Activated T-helper 1 cell treated with anti-CD3 and anti-CD28 coated beads, Interleukin-12 subunit alpha, Interleukin-12 subunit beta, Interleukin-2, Interleukin-4 antibody, amounts not matched to agents 30 ng/mL and 10 ng/mL and 1 ng/mL, durations not matched to agents 14 hours and 24 hours and 36 hours (primary cell): ENCODE measurements at places on chromosomes 2 and 18.
A peak's percentile ranks its signal among the peaks of the same experiment; 100 is the strongest.

DNA sequence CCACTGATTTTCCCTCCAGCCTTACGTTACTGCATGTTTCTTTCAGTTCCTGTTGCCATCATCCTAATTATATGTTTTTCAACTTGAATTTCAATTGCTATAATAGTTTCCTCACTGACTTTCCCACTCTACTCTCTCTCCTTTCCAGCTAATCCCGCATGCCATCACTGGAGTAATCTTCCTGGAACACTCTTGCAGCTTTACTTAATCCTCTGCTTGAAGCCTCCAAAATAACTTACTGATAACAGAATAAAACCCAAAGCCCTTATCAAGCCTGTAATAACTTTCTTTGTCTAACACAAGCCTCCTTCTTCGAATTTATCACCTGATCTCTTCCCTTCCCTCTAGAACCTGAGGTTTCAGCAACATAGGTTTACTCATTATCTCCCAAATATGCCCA is 237.3 kb downstream of the LTBP1 start:
- H3K4me1 ChIP-seq = no peaks in the 10 kb centered on the region
- no peaks in the 10 kb centered on the region for H3K27me3 ChIP-seq
- no peak overlapping the region for H3K4me3 ChIP-seq
- no peaks in the 10 kb centered on the region for H3K36me3 ChIP-seq
- no peak for DNase-seq
- H3K27ac ChIP-seq = no peak overlapping the region

GRCh38 chr18:58135183-58135641 is 91.2 kb downstream of the NEDD4L start:
- no peak overlapping the region for H3K4me3 ChIP-seq
- peaks cover 10% of the 10 kb centered on the region for H3K4me1 ChIP-seq
- no peak overlapping the region for H3K27ac ChIP-seq
- no peaks in the 10 kb centered on the region for H3K36me3 ChIP-seq
- no peak for DNase-seq

GRCh38 chr2:218028562-218029348 is 26.0 kb upstream of the TNS1 start:
- no peak overlapping the region for H3K27ac ChIP-seq
- H3K4me1 ChIP-seq = no peaks in the 10 kb centered on the region
- H3K4me3 ChIP-seq = no peak overlapping the region
- no peaks in the 10 kb centered on the region for H3K36me3 ChIP-seq
- DNase-seq = no peak
- peaks cover 2% of the 10 kb centered on the region for H3K27me3 ChIP-seq

DNA sequence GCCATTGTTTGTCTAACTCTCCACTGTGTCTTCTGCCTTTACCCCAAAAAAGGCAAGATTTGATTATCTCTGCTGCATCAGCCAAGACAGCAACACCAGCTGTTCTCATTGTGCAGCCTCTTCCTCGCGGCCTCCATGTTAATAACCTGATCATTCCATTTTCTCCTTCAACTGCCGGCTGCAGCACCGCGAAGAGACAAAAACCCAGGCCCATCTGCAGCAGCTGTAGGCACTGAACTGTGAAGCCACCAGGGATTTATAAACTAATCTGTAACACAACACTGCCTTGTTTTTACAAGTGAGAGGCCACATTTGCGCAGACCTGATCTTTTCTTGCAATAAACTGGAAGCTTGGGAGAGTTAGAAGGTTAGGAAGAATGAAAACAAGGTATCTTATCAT is 147.8 kb downstream of the SATB2 start:
- H3K36me3 ChIP-seq = no peaks in the 10 kb centered on the region
- no peak overlapping the region for H3K27ac ChIP-seq
- H3K4me3 ChIP-seq = no peak overlapping the region

GRCh38 chr2:30226144-30227032 is 4.9 kb upstream of the LBH start:
- peak overlapping the region; percentile 97 for H3K27ac ChIP-seq
- peak overlapping the region; percentile 91 for H3K4me3 ChIP-seq
- no peak for DNase-seq
- H3K27me3 ChIP-seq = peaks cover 7% of the 10 kb centered on the region

DNA sequence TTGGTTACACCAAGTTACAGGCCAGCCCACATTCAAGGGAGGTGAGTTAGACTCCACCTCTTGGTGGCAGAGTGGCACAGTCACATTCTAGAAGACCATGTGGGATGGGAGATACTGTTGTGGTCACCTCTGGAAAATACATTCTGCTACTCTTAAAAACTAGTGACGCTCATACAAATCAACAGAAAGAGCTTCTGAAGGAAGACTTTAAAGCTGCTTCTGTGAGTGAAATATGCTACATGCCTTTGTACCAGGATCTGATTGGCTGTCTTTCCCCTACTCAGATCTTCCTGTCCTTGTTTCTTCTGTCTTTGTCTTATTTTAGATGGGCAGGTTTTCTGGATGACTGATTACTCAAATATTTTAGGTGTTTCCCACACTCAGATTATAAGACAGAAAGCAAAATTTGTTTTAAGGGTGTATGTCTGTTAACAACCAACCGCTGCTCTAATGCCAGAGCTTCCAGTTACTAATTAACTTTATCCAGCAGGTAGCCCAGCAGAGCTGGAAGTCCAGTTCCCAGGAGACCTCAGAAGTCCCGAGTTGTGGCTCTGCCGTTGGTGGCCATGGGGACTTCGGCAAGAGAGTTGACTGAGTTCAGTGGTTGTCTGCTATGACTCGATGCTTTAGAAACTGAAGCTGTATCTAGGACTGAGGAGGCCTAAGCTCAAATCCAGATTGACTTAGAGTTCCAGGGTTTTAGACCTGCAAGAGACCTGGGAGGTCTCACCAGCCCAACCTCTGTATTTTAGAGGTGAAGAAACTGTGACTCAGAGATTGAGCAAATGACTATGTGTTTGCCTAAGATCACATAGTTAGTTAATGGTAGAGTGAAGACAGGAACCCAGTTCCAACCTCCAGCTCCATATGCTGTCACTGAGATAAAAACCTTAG is 7.4 kb downstream of the IL1R2 start:
- H3K36me3 ChIP-seq = no peaks in the 10 kb centered on the region
- H3K4me3 ChIP-seq = no peak overlapping the region
- peak overlapping the region; percentile 76 for H3K27ac ChIP-seq
- peaks cover 4% of the 10 kb centered on the region for H3K27me3 ChIP-seq

- H3K27me3 ChIP-seq = peaks cover 6% of the 10 kb centered on the region
- no peak overlapping the region for H3K4me3 ChIP-seq
- no peak for DNase-seq
- H3K36me3 ChIP-seq = no peaks in the 10 kb centered on the region
- no peak overlapping the region for H3K27ac ChIP-seq
Observed at GRCh38 chr2:25072606-25073005, 30.7 kb downstream of the EFR3B start.

DNA sequence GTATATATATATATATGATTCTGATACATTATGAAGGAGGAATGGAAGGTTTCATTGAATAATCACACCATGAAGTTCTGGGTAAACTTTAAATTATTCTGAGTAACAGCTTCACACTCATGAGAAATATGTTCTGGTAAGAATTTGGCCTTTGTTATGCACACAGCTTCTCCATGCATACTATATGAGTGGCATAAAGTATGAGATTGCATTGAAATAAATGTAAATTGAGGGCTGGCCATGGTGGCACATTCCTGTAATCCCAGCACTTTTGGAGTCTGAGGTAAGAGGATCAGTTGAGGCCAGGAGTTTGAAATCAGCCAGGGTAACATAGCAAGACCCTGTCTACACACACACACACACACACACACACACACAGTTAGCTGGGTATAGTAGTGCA is 50.0 kb upstream of the ARL5A start:
- H3K36me3 ChIP-seq = no peaks in the 10 kb centered on the region
- no peaks in the 10 kb centered on the region for H3K27me3 ChIP-seq
- H3K27ac ChIP-seq = no peak overlapping the region

DNA sequence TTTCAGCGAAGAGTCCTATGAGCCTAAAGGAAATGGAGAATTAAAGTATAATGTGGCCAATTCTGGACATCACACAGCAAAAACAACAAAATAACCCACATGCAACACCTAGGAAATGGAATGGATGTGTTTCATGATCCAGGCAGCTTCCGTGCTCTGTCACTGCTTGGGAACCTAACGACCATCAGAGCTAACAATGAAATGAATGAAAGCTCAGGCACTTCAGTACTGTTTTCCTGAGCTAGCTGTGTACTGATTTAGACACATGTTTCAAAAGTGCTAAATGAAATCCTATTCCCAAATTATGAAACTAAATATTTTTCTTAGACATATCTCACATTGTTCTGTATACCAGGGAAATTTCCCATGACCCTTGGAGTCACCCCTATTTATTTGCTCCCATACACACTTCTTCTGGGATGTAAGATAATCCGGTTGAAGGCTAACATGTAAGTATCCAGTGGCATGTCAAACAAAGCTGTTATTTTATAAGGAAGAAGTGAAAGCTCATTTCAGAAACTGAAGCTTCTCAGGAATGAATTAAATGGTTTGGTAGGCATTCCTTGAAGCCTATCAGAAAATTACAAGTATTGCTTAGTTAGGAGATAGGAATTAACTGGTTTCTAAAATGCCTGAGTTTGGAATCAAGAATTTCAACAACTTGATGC is 108.5 kb upstream of the RND3 start:
- no peak for DNase-seq
- no peaks in the 10 kb centered on the region for H3K4me1 ChIP-seq
- H3K27ac ChIP-seq = no peak overlapping the region
- no peaks in the 10 kb centered on the region for H3K36me3 ChIP-seq
- peaks cover 4% of the 10 kb centered on the region for H3K27me3 ChIP-seq

DNA sequence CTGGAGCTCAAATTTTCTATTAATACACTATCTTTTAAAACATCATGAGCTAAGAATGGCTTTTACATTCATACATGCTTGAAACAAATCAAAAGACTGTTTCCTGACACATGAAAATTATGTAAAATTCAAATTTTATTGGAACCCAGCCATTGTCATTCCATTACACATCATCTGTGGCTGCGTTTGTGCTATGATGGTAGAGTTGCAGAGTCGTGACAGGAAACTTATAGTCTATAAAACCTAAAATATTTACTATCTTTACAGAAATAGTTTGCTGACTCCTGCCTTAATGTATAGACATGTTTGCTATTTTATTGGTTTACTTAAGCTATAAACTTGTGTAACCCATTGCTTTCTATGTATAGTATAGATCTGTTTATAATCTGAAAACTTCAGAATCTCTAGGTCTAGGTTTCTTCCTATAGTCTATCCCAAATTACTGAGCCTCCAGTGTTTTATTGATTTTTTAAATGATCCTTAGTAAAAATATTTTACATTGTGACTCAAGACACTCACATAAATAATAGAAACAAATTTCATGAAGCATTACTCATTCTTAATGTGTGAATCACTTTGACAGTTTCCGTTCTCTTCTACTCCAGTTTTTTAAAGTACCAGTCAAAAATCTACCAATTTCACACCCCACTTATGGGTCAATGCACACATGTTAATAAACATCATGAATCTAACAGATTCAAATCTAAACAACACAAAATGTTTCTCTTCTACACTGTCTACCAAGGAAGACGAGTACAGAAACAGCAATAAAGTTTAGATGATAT is 26.4 kb upstream of the MRPL19 start:
- no peaks in the 10 kb centered on the region for H3K4me1 ChIP-seq
- DNase-seq = no peak
- peaks cover 13% of the 10 kb centered on the region for H3K27me3 ChIP-seq
- H3K27ac ChIP-seq = no peak overlapping the region

GRCh38 chr2:133812826-133813617 is 244.8 kb upstream of the NCKAP5 start:
- DNase-seq = no peak
- no peaks in the 10 kb centered on the region for H3K36me3 ChIP-seq
- H3K4me3 ChIP-seq = no peak overlapping the region
- H3K27me3 ChIP-seq = peaks cover 4% of the 10 kb centered on the region

- peaks cover 6% of the 10 kb centered on the region for H3K27me3 ChIP-seq
- H3K4me1 ChIP-seq = peaks cover 10% of the 10 kb centered on the region
- no peak overlapping the region for H3K4me3 ChIP-seq
- H3K36me3 ChIP-seq = no peaks in the 10 kb centered on the region
Observed at GRCh38 chr18:76361219-76361618, 133.8 kb downstream of the ZNF516 start.

- no peak overlapping the region for H3K27ac ChIP-seq
- no peak overlapping the region for H3K4me3 ChIP-seq
- H3K4me1 ChIP-seq = no peaks in the 10 kb centered on the region
- no peaks in the 10 kb centered on the region for H3K36me3 ChIP-seq
- H3K27me3 ChIP-seq = peaks cover 6% of the 10 kb centered on the region
Observed at GRCh38 chr2:8882094-8882493, 44.7 kb upstream of the KIDINS220 start.

DNA sequence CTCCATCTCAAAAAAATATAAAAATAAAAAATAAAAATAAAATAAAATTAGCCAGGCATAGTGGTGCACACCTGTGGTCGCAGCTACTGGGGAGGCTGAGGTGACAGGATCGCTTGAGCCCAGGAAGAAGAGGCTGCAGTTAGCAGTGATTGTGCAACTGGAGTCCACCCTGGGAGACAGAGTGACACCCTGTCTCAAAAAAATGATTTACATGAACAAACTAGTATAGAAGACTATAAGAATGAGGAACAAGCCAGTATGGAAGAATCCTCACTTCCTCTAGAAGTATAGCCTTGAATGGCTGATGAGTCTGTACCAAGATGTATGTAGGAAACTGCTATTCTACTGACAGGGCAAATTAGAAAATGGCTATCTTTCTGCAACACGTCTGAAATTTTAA is 10.9 kb downstream of the YES1 start:
- DNase-seq = no peak
- H3K4me3 ChIP-seq = no peak overlapping the region
- H3K27ac ChIP-seq = no peak overlapping the region

DNA sequence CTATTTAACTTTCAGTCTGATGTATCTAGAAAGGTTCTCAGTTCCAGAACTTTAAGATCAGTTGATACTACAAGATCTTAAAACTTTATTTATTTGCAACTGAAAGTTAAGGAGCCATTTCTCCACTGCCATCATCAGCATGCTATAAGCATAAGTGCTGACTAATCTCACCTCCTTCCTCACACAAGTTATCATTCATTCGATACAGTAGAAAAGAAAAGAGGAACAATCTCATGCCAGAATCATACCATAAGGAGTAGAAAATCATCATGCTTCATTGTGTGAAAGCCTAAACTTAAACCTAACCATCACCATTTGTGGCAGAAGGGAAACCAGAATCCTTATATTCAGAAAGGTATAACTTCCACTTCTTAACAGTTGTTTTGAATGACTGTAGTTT is 176.6 kb upstream of the NRXN1 start:
- no peak for DNase-seq
- no peak overlapping the region for H3K27ac ChIP-seq
- H3K36me3 ChIP-seq = no peaks in the 10 kb centered on the region
- no peaks in the 10 kb centered on the region for H3K4me1 ChIP-seq

DNA sequence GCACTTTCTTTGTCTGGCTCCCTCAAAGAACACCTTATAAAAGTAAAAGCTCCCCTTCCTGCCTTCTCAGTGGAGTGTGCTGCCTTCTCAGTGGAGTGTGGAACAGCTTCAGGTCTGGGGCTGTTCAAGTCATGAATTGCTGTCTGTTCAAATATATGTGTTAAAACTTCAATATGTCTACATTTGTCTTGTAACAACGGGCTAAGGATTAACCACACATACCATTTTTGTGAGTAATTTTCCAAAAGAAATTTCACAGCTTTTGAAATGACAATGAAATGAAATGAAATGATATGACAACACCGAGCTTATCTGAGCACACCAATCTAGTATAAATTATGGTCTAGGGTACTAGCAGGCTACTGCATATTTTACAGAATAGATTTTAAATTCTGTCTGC is 42.9 kb downstream of the CABYR start:
- H3K4me1 ChIP-seq = no peaks in the 10 kb centered on the region
- H3K4me3 ChIP-seq = no peak overlapping the region
- no peaks in the 10 kb centered on the region for H3K36me3 ChIP-seq
- no peak for DNase-seq
- no peak overlapping the region for H3K27ac ChIP-seq

- H3K4me1 ChIP-seq = peaks cover 25% of the 10 kb centered on the region
- DNase-seq = no peak
- H3K36me3 ChIP-seq = no peaks in the 10 kb centered on the region
- H3K27me3 ChIP-seq = peaks cover 2% of the 10 kb centered on the region
Observed at GRCh38 chr2:112164876-112165275, 26.7 kb downstream of the FBLN7 start.
